ENCODE measurements at places on chromosomes 6 and 20.

DNA sequence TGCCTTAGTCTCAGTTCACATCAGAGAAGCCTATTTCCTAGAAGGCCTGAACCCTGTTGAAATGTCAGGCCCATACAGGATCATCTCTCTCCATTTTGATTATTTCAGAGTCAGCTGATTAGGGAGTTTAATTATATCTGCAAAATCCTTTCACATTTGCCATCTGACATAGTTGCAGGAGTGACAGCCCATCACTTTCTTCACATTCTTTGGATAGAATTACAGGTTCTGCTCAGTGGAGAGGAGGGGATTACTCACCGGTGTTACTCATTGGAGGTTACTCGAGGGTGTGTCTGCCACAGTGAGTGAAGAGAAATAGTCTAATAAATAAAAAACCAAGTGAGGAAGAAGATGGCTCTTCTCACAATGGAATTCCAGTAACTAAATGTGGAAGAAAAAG, 216.8 kb downstream of the TMEM242 start:
- no peak for DNase-seq

DNA sequence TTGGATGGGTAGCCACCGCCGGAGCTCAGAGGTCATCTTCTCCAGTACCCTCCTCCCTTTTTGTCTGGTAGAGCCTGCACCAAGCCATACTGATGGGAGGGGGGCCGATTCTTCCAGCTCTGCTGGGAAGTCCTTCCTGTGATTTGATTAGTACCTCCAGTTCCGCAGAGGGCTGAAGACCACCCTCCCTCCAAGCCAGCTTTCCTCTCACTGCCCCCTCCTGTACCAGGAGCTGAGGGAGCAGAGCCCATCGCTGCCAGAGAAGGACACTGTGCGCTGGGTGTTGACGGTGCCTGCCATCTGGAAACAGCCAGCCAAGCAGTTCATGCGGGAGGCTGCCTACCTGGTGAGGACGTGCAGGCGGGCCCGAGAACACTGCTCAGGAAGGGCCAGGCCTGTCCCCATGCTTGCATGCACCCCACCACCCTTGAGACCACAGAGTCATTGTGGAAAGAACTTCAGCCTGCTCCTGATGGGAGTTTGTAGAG, 13.2 kb downstream of the HSPA12B start:
- no peak for DNase-seq

- DNase-seq, result no peak
These were observed 53.3 kb downstream of the GRM4 start for GRCh38 chr6:34092631-34093030.

GRCh38 chr6:63897952-63898351, 262.4 kb downstream of the PHF3 start:
- no peak for DNase-seq

GRCh38 chr6:4359108-4359730, 223.8 kb upstream of the ECI2 start:
- no peak for DNase-seq

GRCh38 chr20:12068121-12068520, 150.4 kb downstream of the BTBD3 start:
- no peak for DNase-seq

DNA sequence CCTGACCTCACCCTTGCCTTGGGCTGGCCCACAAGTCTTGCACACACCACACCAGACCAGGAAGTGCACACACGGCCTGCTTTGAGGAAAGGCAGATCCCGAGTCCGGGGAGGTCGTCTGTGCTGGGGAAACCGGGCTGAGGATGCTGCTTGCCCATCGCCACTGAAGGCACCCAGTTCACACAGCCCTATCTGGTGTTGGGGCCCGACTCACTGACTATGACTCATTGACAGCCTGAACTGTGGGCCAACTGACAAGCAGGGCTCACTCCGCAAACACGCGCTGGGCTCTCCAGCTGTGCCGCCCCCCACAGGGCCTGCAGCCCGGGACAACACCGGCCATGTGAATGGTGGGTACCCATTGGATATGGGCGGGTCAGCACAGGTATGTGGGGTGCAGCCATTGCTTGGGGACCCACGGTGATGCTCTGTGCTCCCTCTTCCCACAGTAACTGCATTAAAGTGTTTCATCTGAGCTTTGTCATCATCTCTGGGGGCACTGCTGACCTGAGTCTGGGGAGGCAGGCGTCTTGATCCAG, 1.6 kb downstream of the SAMD10 start:
- DNase-seq, result no peak

- no peak for DNase-seq
These were observed 182.2 kb upstream of the STXBP5 start for GRCh38 chr6:147022041-147022440.

DNA sequence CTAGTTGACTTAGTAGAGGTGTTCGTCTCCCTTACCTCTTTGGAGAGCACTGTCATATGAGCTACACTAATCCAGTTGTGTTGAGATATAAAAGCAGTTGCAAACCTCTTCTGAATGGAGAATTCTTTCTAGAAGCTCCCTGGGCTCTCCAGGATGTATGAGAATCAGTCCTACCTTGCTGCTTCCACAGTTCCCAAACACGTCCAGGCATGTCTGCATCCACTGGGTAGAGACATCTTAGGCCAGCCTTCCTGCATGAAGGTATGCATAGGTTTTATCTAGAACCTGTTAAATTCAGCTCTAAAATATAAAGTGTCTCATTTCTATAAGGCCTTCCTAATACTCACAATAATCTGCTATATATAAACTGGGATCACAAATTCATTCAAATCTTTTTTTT, 297.7 kb downstream of the CDC5L start:
- no peak for DNase-seq

GRCh38 chr20:62961310-62961783, 8.8 kb downstream of the SLC17A9 start:
- DNase-seq, result no peak

- no peak for DNase-seq
These were observed 494.8 kb upstream of the MAN1A1 start for GRCh38 chr6:119844387-119844786.

- no peak for DNase-seq
These were observed 76.9 kb upstream of the MAFB start for GRCh38 chr20:40765814-40766480.

DNA sequence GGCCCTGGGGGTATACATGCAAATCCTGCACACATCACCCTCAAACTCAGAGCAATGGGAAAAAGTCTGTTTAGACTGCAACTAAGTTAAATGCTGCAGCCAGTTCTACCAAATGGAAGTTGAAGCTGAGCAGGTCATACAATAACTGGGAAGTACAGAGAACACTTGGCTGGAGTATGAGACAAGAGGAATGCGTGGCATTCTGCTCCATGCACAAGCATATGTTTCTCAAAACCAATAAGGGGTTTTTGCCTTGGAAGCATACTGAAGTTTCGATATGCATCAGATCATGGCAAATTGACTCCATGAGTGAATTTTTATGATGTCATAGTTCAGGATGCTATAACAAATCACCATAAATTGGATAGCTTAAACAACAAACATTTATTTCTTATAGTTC, 193.8 kb downstream of the COL12A1 start:
- DNase-seq, result no peak

GRCh38 chr6:113496166-113496565, 361.0 kb upstream of the MARCKS start:
- no peak for DNase-seq

DNA sequence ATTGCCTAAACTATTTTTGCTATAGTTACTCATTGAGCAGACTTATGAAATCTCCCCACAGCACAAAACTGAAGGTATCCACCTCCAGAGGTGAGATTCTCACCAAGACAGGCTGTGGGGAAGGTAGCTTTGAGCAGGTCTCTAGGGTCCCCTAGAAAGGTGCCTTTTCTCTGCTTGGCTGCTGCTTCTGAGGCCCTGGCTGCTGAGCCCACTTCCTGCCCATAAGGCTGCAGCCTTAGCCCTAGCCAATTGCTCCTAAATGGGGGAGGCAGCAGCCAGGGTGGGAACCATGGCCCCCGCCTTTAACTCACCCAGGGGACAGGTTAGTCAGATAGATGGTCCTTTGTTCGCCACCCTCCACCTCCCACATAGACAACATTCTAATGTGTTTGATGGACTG, 3.6 kb downstream of the NT5E start:
- no peak for DNase-seq

- peak; percentile 91 for DNase-seq
These were observed 2.0 kb upstream of the SLC29A1 start for GRCh38 chr6:44221291-44221960.

- DNase-seq, result no peak
These were observed 438.9 kb upstream of the EPHA7 start for GRCh38 chr6:93858213-93858612.

GRCh38 chr6:169961772-169962561, 210.5 kb downstream of the ERMARD start:
- DNase-seq, result no peak

DNA sequence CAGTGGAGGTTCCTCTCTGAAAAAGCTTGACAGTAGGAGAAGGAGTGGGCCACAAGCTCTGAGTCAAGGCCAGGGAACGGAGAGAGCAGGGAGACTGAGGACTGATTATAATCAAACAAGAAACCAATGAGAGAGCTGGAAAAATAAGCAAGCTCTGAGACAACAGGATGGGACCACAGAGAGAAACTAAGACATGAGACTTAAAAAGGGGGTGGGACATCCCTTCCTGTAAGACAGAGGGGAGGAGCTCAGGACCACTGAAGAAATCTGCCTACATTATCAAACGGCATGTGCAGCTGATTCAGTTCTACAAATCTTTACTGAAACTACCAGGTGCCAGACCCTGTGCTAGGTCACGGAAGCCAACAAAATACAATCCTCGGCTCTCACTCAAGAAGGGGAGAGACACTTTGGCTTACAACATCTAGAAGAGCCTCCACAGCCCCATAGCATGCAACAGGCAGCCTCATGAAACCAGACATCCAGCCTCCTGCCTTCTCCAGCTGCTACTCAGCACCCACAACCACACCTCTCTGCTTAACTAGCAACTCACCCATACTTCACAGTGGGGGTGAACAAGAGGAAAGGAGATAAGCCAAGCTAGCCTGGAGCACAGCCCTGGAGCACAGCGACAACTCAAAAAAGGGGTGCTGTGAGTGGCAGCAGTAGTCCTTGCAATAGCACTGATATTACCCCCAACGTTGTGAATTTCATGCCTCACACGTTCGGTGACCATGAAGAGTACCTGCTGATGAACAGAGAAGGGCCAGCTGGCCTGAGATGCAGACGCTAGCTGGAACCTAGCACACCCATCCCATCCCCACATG, 39.1 kb upstream of the ANKRD60 start:
- DNase-seq, result no peak

DNA sequence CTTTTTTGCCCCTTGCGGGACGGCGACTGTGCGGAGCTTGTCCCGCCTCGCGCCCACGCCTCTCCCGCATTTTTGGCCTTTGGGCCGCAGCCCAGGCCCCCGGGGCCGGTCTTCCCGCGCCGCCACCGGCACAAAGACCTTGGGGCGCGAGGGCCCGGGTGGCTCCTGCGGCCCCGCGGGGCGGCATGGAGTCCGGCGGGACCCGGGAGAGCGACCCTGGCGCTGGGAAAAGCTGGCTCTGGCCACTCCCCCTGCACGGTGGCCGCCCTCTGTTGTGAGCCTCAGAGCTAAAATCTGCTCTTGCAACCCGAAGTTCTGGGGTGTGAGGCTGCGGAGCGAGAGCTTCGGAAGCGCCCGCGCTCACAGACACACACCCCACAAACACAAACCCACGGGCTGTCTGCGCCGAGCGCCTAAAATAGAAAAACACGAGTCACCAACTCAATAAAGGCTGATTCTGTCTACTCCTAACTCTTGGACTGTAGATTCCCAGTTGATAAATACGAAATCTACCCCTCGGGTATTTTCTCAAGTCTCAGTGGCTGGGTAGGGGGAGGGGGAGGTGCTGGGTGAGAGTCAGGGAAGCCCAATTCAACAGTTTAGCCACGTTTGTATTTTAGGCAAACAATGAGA, 496 bp upstream of the BEND3 start:
- peak; percentile 26 for DNase-seq

DNA sequence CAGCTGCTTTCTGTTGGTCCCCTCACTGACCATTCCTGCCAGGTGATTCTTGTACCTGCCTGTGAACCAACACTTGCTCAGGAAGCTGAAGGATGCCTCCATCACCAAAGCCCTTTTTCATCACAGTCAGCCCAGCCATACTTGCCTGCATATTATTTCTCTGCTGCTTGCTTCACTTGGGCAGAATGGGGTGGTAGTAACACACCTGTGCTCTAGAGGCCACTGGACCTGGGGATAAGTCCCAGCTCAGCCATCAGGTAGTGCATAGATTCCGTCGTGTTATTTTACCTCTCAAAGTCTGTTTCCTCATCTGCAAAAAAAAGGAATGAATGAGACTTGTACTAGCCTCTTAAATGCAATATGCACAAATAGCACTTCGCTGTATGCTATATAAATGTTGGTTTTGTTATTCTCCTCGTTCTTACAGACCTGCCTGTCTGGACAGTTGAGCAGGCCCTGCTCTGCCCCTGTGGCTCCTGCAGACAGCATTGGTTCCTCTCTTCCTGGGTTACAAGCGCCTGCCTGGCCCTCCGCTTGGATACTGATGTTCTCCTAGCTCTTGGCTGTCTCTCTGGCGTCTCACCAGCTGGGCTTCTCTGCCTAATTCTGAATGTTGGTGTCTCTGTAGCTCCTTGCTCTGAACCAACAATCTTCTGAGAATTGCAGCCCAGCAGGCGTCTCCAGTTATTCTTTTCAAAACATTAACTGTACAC, 151.8 kb downstream of the UNC5CL start:
- no peak for DNase-seq
